ENCODE measurements at places on chromosomes 2 and 18. TPM values are rescaled to one million over a fixed set of nuclear protein-coding genes. Genes with fewer than 3 reads are reported as not detected.
A peak's percentile ranks its signal among the peaks of the same experiment; 100 is the strongest.

- no peak for DNase-seq
Observed at GRCh38 chr18:53894675-53895442, 329.6 kb downstream of the MBD2 start.

The TPGS2 gene
- 28.4 TPM for total RNA-seq

GRCh38 chr18:70261141-70261788 lies 27.6 kb upstream of the SOCS6 start:
- DNase-seq: no peak

GRCh38 chr2:64938607-64939285 lies 50.5 kb upstream of the SLC1A4 start:
- no peak for DNase-seq

- no peak for DNase-seq
Observed at GRCh38 chr18:77138270-77138669, 5.7 kb upstream of the MBP start.

DNA sequence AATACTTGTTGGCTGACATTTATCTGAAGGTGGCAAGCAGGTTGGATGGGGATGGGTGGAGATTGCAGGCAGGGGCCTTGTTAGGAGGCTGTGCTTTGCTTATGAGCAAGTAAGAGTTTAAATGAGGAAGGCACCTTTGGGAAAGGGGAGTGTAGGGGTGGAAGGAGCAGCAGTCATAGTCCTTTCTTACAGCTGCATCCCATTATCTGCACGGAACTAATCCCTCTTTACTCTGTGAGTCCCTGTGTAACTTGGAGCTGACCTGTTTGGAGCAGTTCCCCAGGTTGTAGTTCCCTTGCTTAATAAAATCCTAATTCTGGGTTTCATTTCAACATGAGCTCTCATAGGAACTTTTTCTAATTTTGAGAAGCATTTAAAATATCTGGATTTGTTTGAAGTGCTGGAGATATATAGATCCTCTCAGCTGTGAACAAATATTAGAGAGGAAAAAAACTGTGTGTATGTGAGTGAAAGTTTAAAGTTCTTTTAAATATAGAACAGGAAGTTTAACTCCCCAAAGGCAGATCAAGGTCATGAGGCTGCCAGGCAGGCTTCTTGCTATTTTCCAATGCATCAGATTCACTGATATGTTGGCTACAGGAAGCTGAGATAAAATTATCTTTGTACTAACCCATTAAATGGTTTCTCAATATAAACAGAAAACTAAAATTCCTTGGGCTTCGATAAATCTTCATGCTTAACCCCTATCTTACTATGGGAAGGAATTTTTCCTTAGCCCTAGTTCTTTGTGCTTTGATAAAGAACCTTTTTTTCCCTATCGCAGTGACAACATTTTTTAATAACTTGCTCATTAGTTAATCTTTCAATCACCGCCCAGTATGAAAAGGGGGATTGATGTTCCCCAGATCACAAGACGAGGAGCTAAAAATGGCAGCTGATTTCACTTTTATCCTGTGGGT lies 104.6 kb upstream of the EML6 start:
- no peak for DNase-seq

DNA sequence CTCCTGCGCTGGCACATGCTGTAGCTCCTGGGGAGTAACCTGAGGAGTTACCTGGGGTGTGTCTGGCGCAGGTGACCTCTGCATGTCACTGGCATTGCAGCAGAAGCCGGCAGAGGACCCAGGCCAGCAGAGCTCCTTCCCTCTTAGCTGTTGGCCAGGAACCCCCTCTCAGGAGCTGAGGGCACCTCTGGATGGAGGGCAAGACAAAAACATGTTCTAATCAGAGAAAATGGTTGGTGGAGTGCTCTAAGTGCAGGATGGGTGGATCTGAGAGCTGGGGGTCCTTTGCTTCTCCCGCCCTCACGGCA lies 44.9 kb upstream of the SNTG2 start:
- no peak for DNase-seq

- DNase-seq: no peak
Observed at GRCh38 chr2:170813611-170814532, 2.8 kb upstream of the GAD1 start.

GRCh38 chr2:37737507-37737906 lies 66.1 kb upstream of the CDC42EP3 start:
- no peak for DNase-seq

- peak; percentile 78 for DNase-seq
Observed at GRCh38 chr2:219107758-219108157, 47.0 kb upstream of the IHH start.

DNA sequence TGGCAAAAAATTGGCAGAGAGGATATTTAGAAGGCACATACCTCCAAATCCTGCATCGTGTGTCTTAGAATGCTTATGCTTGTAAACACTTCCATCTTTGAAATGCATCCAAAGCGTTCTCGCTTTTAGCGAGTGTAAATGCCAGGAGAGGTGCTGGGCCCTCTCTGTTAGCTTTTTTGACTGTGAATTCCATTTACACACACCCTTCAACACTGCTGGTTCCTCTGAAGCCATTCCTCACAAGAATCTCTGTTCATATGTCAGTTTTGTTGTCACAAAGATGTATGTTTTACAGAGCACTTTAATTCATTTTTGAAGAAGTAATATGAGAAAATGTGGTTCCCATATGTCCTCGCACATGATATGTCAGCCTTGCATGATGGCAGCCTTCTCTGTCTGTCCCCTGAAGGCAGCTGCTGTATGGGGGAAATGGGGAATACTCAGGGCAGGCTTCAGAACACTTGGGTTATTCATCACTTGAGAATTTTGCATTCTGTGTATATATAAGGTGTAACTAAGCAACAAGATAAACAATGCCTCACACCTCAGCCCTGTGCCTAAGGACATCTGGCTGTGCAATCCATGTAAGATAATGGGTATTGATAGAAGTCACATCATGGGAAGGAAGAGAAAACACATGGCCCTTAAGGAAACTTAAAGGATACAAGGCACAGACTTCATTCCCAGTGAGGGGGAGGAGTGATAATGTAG lies 52.3 kb downstream of the RAB27B start:
- DNase-seq: no peak

- DNase-seq: no peak
Observed at GRCh38 chr2:178282075-178282815, 87.9 kb downstream of the OSBPL6 start.

DNA sequence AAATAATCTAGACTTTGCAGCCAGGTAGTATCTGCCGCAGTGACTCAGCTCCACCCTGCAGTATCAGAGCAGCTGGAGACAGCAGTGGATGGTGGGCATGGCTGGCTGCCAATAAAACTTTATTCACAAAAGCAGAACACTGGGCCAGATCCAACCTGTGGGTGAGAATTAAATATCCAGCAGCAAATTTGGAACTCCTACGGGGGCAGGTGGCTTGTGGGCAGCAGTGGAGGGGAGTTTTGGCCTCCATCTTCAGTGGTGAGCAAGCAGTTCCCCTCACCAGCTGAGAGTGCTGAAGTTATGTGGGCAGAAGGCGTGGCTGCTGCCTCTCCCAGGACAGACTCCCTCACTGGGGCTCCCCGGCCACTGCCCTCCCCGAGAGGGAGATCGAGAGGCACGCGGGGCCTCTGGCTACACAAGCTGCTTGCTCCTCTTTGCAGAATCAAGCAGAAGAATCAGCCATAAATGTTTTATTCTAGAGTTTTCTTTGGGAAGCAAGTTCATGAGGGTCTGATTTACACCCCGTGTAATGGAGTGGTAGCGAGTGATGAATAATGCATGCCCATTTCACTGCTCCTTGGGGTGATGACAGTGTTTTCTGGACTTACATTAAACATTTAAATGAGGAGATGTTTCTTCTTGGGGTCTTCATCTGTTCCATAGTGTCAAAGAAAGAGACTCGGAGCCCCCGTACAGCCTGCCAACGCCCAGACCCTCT lies 204.3 kb downstream of the SEPTIN10 start:
- no peak for DNase-seq

GRCh38 chr2:197152451-197153228 lies 157.9 kb downstream of the ANKRD44 start:
- no peak for DNase-seq

The NTSR2 gene
- total RNA-seq: not detected

DNA sequence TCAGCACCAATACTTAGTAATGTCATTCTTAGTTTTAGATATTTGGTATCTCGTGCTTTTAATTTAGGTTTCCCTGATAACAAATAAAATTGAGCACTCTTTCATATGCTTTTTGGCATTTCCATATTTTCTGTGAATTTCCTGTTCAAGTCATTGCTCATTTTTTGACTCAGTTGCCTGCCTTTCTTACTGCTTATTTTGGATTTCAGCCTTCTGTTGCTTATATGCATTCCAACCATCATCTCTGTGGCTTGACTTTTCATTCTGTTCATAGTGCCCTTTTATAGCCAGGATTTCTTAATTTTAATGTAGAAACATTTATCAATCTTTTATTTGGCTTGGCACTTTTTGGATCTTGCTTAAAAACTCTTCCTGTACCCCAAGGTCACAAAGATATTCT lies 14.5 kb upstream of the KIF3C start:
- no peak for DNase-seq

DNA sequence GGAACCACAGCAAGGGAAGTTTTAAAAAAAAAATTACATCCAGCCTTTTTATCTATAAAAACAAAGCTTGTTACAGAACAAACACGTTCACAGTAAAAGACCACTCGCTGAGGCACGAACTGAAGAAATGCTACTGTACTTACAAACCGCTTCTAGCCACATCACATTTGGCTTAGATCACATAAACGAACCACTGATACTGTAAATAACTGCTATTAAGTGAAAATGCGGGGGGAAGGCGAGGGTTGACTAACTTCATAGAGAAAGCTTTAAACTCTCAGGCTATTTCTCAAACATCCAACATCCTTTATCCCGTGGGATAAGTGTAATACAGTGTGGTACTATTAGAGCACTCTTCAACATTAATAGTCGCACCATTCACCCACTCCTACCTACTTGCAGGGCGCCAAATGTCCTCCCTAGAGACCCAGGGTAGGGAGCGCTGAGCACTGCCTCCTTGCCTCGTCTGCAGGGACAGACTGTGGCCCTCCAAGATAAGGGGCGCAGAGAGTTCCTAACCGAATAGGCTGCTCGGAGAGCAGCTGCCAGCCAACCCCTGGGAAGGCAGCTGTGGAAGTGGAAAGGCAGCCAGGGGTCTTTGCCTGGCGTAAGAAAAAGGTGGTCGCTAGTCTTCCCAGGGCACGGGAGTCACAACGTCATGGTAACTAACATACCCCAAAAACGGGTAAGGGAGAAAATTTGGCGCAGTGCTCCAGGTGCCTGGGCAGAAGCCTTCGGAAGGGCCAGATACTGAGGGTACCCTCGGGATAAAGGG lies 854 bp downstream of the GPR155 start:
- DNase-seq: no peak

All from cardiac septum (tissue), 1 donor.